ENCODE measurements at places on chromosomes 2 and 18. TPM values are rescaled to one million over a fixed set of nuclear protein-coding genes. Genes with fewer than 3 reads are reported as not detected.

DNA sequence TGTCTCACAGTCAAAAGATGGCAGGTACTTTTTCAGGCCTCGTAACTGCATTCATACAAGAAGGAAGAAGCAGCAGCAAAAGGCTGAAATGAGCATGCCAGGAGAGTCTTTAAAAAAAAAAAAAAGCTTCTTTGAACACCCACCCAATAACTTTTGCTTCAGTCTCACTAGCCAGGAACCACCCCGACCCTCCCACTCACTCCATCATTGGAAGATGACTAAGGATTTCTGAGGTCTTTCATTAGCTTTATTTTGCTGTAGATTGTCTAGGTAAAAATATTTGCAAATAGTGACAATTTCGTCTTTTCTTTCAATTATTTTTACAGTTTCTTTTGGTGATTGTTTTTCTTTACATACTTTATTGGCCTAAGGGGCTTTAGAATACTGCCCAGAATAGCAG lies 37.9 kb downstream of the RBBP8 start:
- DNase-seq, result no peak

DNA sequence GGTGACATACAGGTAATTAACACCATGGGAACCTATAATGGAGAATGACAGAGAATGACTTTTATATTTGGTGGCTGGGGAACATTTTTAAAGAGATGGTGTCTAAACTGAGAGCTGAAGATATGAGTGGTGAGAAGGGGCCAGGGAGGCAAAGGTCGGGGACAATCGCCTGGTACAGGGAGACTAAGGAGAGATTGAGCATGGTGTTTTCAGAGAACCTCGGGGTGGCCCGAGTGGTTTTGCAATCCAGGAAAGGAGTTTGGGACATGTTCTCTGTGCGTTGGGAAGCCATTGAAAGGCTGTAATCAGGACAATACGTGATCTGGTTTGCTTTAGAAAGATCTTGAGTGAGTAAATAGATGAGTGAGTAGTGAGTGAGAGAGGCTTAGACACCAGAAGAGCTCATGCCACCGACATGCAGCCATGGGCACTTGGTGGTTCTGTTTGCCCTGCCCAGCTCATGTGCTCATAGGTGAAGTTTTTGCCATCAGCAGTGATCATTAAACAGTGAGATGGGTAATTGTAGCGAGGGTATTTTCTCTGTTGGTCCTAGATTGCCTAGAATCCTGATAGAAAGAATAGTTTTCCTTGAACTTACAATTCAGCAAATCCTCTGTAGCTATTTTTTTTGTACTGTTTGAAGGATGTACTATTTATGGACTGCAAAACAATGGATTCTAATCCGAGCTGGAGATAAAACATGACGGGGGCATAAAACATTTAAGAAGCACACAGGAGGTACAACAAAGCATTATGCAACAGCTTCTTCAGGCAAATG lies 114.7 kb downstream of the SH3RF3 start:
- DNase-seq, result no peak

GRCh38 chr2:240348522-240348921 lies 86.9 kb upstream of the GPC1 start:
- DNase-seq, result no peak

Gene ALPP
- polyA plus RNA-seq, result not detected
